ENCODE measurements at places on chromosomes 16 and 17.

DNA sequence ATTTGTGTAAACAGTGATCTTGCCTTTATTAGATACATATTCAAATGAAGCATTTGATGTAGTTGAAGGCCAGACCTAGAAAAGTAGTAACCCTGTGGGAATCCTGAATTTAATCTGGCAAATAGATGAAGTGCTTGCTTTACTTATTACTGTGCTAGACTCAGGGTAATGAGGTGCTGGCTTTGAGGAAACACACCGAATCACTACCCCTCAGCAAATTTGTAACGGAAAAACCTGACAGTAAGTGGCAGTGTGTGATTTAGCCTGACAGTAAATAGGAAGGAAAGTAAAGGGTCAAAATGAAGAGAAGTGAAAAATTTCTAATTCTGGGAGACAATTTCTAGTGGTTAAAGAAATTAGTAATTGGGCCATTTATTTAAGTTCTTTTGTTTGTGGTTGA, 90.2 kb downstream of the MAP2K4 start:
- DNase-seq, result no peak

DNA sequence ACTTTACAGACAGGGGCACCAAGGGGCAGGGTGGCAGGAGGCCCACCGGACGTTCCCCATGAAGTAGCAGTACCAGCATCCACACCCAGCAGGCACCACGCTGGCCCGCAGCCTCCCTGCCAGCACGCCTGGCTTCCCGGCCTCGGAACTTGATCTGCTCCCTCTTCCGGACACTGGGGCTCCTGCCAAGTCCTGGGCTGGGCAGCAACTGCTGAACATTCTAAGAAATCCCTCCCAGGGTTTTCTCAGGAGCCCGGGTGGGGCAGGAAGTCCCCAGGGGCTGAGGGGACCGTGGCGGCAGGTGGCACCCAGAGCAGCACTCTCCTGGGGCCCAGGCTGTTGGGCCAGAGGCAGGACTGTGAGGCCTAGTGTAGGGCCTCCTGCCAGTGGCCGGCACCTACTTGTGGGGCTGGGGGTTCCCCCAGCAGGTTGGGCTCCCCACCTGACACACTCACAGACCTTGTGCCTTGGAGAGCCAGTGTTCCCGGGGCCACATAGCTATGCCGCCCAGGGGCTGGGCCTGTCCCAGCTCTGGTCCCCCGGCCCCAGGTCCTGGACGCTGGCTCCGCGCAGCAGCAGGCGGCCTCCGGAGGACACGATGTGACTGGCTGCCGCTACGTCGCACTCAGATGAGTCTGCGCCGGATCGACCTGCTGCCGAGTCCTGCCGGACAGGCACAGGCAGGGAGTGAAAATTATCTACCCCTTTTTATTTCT, 86.2 kb upstream of the CBX4 start:
- DNase-seq, result no peak

DNA sequence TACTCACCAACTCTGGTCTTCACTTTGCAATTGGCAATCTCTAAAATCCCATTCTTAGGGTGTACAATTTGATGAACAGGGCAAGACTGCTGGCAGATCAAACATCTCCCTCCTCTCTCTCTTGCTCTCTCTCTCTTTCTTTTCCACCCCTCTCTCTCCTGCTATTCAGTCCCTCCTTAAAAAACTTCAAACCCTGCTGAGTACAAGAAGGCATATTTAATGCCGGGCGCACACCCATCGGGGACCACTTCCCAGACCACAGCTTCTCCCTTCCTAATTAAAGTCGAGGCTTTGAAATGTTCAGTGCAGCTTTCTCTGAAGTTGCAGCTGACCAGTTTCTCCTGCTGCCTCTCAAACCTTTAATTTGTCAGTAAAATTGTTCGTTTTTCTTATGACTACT, 185.4 kb upstream of the CDH11 start:
- DNase-seq, result no peak

GRCh38 chr17:7132511-7133094, 18.0 kb upstream of the ASGR2 start:
- no peak for DNase-seq

GRCh38 chr17:696369-696768, 18.3 kb downstream of the VPS53 start:
- no peak for DNase-seq

- no peak for DNase-seq
Observed at GRCh38 chr17:63434951-63435571, 11.0 kb downstream of the CYB561 start.

- peak; percentile 22 for DNase-seq
Observed at GRCh38 chr17:58756246-58757161, 850 bp downstream of the PPM1E start.

DNA sequence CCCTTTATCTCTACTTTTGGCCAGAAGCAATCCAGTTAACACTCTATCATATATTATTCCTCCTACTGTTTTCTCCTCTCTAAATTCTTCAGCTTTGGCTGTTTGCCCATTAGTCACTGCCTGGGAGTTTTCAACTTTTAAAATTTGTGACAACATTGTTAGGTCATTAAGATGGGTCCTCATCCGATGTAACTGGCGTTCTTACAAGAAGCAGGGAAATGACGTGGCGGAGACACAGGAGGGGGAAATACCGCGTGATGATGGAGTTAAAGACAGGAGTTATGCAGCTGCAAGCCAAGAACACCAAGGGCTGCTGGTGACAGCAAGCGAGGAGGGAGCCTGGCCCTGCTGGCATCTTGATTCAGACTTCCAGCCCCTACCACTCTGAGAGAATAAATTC, 34.8 kb upstream of the CPHXL start:
- DNase-seq, result no peak

GRCh38 chr17:36942631-36943125, 5.4 kb downstream of the LHX1 start:
- DNase-seq, result no peak

DNA sequence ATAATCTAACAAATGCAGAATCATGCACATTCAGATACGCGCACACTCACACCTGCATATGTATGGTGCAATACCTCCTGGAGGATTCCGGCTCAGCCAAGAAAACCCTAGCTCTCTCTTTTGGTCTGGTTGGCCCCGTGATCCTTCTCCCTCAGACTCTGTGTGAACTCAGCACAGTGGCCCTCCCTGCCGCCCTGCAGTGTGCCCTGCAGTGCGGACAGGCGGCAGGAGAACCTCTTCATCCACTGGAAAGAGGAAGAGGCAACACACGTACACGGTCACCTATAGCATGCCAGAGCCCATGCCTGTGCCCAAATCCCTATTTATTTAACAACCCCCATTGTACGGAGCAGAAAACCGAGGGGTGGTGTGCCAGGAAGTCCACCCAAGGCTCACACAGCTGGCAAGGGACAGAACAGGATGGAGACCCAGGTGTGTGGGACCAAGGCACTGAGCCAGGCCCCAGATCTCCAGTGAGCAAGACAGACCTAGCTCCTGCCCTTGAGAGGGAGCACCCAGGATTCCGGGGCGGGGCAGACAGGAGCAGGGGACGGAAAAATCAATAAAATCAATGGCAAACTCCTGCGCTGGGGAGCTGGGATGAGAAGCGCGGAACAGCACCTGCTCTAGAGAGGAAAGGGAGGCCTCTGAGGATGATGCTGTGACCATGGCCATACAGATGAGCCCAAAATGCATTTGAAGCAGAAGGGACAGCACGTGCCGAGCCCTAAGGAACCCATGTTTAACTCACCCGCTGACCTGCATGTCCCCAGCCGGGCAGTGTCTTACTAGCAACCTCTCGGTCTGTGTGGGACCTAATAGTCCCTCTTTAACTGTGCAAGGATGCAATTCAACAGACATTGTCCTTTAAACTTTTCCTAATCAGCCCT, 54.7 kb upstream of the CIBAR2 start:
- no peak for DNase-seq

DNA sequence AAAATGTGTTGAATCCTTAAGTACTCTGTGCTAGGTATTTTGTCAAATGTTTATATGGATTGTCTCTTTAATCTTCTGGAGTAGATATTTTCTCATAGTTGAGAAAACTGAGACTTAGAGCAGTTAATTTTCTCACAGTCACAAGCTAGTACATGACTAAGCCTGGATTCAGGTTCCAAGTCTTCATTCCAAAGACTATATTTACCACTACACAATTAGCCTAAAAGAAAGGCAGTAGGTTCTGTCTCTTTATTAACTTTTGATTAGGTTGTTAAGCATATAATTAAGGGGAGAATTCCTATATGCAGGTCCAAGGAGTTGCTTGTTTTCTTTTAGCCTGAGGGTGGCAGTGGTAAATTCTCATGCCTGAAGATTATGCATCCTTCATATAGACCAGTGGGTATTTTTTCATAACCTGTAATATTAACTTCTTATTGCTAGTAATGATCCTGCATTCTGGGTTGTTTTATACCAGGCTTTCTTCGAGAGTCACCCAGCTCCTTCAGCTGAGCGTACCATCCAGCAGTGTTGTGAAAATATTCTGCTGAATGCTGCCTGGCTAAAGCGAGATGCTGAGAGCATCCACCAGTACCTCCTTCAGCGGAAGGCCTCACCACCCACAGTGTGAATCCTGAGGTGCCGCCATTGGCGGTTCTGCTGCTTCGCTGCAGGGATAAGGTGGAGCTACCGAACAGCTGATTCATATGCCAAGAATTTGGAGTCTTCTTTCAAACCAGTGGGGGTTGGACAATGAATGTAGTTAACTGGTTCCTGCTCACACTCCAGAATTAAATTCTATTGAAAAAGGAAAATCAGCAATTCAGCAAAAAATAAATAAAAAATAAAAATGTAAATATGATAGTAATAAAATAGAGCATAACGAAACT, 28.2 kb upstream of the KPNB1 start:
- no peak for DNase-seq

GRCh38 chr16:79012671-79013434, 587.7 kb downstream of the MAF start:
- DNase-seq, result no peak

DNA sequence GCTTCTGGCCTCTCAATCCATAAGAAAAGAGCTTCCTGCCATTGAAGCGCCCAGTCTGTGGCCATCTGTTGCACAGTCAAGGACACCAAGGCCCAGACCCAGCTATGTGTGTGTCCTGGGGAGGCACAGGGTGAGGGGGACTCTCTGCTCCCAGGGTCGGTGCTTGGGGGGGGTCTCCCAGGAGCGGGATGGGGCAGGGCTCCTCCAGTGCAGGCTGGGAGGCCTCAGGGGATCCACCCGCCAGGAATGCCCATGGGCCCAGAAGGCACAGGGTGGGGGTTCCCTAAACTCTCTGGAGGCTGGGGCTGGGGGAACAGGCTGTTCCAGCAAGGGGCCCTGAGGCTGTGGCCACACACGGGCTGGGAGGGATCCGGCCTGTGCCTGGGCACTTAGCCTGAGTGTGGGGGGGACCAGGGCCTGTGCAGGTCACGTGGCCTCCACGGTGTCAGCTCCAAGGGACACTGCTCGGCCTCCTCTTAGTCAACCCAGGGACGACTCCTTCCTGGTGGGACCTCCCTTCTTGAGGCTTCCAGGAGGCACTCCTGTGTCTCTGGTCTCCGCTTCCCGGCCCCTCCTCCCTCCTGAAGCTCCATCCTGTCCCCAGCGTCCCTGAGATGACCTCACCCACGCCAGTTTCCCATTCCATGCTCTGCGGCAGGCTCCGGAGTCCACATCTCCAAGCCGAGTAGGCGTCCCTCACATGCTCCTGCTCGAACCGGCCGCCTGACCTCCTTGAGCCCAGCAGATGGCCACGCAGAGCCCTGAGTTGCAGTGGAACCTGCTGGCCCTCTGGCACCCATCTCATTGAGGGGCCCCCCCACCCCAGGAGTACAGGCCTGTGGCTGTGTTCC, 23.1 kb upstream of the BAHCC1 start:
- no peak for DNase-seq

DNA sequence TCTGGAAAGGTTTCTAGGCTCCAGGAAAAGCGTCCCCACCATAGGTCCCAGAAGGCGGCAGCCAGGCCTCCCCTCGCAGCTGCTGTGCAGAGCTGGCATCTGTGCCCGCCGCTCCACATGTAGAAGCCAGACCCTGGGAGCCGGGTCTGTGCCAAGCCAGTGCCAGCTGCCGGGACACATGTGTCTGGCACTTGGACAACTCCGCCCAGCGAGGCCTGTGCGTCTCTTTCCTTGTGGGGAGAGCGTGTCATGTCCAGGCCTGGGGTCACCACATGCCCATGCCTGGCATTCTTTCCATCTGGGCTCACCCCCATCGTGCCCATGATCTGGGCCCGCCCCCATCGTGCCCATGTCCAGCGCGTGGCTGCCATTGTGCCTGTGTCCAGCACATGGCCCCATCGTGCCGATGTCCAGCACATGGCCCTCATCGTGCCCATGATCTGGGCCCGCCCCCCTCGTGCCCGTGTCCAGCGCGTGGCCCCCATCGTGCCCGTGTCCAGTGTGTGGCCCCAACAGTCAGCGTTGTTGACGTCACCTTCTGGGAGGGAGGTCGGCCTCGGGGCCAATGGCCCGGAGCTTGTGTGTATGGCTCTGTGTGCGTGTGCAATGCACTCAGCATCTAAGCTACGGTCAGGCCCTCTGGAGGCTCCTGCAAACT, 13.3 kb upstream of the ACSF3 start:
- DNase-seq, result no peak

- no peak for DNase-seq
Observed at GRCh38 chr17:38568274-38568673, 37.5 kb downstream of the SRCIN1 start.

- peak; percentile 51 for DNase-seq
Observed at GRCh38 chr17:38750312-38751121, 2.0 kb upstream of the PSMB3 start.

All from NCI-H1105 (cell line).